ENCODE measurements at places on chromosomes 13 and 19.

GRCh38 chr13:36736119-36736726 is 62.4 kb downstream of the SERTM1 start:
- no peak for DNase-seq

GRCh38 chr19:6161271-6161850 is 25.9 kb downstream of the ACSBG2 start:
- no peak for DNase-seq

- no peak for DNase-seq
Measured at GRCh38 chr13:46649816-46650215, 96.8 kb downstream of the LRCH1 start.

GRCh38 chr13:79874396-79875360 is 393.7 kb downstream of the NDFIP2 start:
- no peak for DNase-seq

GRCh38 chr13:59024434-59024833 is 1139.3 kb downstream of the DIAPH3 start:
- no peak for DNase-seq

DNA sequence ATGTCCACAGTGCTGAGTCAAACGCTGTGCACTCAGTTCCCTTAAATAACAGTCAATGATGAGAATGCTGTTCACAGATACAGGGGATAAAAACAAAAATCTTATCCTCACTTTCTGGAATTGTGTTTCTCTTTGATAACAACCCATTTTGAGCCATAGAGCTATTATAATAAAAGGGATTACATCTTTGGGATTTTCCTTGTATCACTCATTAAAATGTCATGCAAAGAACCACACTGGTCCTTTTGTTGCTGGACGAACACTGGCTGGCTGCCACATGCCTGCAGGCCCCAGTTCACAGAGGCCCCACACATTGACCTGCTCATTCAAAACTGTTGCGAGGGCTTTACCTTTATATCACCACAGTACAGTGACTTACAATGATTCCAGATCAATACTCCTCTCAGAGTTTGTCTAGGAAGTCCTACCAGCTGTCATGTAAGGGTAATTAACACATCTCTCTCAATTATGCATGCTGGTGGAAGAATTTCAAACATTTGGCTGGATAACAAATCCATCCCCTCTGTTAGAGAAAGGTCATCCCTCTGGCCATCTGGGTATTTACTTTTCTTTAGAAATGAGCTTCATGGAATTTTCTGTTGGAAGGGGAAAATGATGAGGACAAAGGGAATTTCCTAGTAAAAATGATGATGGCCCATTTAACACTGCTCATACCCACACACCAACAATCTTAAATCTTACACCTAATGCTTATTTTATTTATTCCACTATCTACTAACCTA is 85.9 kb downstream of the MBNL2 start:
- DNase-seq, result no peak

- DNase-seq, result no peak
Measured at GRCh38 chr19:39676004-39676403, 20.3 kb downstream of the LGALS16 start.

- no peak for DNase-seq
Measured at GRCh38 chr13:66001140-66001539, 1229.0 kb downstream of the PCDH9 start.

- no peak for DNase-seq
Measured at GRCh38 chr13:25753976-25754375, 297.8 kb downstream of the SHISA2 start.

DNA sequence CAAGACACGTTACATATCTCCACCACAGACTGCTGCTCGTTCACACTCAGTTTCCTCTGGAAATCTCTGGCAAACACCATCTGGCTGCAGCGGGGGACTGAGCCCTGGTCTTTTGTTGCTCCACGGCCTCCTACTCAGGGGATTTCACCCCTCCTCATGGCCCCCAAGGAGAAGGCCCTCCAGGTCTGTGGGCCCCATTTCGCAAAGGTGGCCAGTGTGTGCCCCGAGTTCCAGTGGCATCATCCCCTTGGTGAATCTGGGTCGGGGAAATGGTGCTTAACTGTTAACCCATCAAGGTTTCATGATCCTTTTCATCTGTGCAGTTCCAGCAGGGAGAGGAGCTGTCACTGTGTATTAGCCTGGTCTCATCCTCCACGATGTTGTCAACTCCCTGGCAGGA is 235.4 kb upstream of the MAB21L1 start:
- no peak for DNase-seq

DNA sequence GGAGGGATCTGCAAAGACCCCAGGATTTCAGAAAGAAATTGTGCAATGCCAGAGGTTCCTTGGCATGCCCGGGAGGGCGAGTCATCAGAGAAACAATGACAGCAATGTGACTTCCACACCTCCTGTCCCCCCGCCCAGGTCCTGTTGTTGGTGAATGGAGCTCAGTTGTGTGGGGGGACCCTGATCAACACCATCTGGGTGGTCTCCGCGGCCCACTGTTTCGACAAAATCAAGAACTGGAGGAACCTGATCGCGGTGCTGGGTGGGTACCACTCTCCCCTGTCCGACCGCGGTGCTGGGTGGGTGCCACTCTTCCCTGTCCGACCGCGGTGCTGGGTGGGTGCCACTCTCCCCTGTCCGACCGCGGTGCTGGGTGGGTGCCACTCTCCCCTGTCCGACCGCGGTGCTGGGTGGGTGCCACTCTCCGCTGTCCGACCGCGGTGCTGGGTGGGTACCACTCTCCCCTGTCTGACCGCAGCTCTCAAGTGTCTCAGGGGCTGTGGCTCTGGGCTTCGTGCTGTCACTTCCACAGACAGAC is 5.2 kb upstream of the F10 start:
- DNase-seq, result no peak

DNA sequence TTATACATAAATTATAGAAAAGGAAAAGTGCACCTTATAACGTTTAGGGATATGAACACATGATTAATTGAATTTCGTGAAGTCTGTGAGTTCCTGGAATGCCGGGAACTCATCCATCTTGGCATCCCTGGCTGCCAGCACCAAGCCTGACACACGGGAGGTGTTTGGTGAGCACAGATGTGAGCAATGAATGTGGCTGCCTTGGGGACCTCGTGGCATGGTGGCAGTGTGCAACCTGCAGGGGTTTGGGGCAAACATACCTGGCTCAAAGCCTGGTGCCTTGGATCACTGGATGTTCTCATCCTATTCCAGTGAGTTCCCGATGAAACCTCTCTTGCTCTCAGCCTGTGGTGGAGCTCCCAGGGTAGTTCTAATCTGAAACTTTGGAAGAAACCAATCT is 10.4 kb upstream of the MAP2K2 start:
- DNase-seq, result no peak

- no peak for DNase-seq
Measured at GRCh38 chr13:74871369-74872070, 610.4 kb downstream of the TBC1D4 start.

GRCh38 chr13:42891591-42891990 is 100.5 kb downstream of the EPSTI1 start:
- no peak for DNase-seq

DNA sequence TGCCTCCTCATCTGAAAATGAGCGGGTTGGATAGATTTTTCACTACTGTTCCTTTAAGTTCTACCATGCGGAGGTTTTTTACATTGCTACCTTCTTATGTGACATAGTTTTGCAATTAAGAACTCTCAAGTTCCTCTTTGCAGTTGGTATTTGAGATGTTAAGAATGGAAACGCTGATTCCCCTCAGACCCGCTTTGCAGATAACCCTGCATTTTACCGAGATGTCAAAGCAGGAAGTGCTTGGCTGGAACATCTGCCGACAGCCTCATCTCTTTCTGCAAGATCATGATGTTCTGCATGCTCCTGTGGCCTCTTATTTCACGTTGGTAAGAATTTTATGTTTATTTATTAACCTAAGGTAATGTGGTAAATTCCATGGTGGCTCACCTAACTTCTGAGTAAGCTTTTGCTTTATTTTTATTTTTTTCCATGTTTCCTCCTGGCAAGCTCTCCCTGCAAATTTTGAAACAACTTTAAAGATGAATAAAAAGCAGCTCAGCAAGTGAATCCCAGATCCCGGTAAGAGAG is 22.5 kb downstream of the PABPC3 start:
- no peak for DNase-seq

DNA sequence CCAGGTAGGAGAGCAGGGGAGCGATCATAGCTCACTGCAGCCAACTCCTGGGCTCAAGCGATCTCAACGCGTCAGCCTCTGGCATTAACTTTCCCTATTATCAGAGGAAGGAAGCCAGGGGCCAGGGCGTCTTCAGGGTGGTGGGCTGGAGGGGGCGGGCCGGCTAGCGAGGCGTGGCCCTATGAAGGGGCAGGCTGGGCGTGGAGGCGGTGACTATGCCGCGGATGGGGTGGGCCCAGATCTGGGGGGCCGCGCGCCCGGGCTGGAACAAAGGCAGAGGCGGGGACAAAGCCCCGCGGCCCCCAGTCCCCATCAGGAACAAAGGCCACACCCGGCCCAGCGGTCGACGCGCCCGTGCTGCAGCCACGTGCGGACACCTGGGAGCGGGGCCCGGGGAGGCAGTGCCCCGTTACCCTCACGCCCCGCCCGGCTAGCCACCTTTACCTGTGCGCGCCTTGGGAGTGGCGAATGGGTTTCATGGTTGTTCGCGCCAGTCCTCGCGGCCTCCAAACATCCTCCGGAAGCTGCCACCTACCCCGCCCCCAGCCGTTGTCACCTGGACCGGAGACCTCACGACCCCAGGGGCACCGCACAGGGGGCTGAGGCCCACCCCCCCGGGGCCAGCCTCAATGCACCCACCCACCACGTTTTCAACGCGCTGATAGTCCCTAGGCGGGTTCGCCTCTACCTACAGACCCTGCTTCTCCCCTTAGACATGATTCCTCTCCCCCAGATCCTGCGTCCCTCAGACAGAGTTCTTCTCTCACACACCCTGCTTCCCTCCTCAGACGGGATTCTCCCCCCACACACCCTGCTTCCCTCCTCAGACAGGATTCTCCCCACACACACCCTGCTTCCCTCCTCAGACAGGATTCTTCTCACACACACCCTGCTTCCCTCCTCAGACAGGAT is 5.4 kb upstream of the TRIM28 start:
- DNase-seq, result no peak

DNA sequence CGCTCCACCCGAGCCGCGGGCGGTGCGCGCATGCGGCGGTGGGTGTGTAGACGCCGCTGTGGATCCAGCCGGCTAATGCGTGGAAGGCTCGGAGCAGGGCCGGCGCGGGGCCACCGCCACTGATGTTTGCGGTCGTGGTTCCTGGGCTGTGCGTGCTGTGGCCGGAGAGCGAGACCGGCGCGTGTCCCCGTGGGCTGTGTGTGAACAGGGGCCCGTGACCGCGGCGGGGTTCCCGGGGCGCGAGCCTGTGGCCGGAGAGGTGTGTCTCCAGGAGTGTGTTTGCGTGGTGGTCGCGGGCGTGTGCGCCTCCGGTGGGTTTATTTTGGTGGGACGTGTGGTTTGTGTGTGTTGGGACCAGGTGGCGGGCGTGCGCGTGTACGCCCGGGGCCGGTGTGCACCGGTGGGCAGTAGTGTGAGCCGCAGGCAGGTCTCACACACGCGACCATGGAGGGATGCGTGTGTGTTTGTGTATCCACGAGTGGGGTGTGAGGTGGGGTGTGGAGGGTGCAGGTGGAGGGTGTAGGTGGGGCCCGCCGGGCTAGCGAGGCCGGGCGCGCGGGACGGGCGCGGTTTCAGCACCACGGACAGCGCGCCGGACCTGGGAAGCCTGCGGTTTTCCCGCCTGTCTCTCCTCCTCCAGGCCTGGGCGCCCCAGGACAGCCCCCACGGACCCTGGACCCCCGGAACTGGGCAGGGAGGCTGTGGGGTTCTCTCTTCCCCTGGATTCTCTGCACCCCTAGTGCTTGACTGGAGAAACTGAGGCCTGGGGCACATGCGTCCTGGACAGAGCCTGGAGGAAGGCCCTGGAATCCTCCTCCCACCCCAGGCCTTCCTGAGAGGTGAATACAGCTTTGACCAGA is 1.6 kb downstream of the HCN2 start:
- DNase-seq, result peak; percentile 20

- no peak for DNase-seq
Measured at GRCh38 chr19:42003506-42004294, 9.7 kb upstream of the ATP1A3 start.

- DNase-seq, result no peak
Measured at GRCh38 chr19:55390461-55390880, 4.7 kb downstream of the RPL28 start.

DNA sequence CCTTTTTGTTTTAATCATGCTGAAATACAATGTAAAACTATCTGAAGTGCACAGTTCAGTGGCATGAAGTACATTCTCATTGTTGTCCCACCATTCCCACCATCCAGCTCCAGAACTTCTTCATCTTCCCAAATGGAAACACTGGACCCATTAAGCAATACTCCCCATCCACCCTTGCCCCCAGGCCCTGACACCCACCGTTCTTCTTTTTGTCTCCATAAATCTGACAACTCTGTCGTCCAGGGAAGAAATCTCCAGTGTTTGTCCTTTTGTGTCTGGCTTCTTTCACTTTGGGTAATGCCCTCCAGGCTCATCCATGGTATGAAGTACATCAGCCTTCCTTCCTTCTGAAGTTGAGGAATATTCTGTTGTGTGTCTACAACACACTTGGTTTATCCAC is 2.6 kb upstream of the SLC15A1 start:
- no peak for DNase-seq

DNA sequence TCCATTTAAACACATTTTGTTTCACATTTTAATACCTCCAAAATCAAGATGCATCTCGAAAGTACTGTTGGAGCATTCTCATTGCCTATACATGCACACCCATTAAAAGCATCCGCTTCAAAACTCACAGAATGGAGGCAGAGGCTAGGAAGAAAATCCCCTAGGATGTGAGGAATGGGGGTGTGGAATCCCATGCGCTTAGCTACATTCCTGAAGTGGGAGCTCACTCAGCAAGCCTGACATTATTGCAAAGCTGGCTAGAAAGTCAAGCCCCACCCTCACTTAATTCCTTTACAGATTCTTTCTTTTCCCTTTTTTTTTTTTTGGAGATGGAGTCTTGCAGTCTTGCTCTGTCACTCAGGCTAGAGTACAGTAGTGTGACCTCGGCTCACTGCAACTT is 4.6 kb upstream of the FAM32A start:
- no peak for DNase-seq

DNA sequence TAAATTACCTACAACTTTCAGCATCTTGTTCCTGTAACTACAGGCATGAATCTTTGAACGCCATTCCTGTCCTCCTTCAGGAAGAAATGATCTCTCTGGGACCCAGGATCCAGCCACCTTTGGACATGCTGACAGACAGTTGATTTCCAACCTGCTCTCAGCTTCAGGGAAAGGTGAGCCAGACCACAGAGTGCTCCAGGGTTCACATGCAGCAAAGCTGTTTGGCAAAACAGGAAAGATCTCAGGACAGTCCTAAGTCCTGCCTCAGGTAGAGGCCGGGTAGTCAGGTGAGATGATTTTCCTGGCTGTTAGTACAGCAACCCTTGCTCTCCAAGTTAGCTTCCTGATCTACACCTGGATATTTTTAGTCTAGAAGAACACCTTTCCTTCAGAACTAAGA is 9.1 kb downstream of the SLC15A1 start:
- no peak for DNase-seq

DNA sequence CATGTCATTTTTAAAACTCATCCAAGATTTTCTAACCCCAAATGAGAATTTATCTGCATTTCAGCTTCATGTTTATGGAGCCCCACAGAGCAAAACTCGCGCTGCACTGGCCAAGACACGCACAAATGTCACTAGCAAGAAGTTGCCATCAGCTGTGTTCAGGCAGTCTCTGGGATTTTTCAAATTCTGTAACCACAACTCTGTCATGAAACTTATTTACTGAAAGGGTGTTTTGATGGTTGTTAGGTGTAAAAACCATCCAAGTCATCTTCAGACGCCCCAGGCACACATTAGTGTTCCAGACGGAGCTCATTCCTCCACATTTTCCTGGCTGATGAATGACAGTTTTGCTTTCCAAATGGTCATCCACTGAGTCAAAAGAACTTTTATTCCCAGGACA is 63.4 kb downstream of the SLC7A1 start:
- DNase-seq, result no peak
